ENCODE measurements at places on chromosomes 11 and 22.

- no peak for DNase-seq
Observed at GRCh38 chr11:44779736-44780520, 53.2 kb downstream of the TSPAN18 start.

DNA sequence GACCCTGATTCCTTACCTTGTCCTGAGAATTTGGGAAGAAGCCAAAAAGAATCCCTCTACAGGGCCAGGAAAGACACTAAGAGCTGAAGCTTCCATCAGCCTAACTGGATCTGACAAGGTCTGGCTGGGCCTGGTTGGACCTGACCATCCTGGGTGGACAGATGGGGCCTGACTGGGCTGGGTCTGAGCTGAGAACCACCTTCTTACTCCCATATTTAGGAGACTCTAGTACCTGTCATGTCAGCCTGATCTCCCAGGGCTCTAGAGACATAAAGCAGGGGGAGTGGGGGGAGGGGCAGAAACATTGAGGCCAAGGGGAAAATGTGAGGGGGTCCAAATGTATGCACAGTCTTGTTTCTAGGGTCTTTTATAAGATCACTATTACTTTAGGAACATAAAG is 129.9 kb downstream of the BUD13 start:
- DNase-seq: no peak

- peak; percentile 72 for DNase-seq
Observed at GRCh38 chr11:93236741-93237675, 39.2 kb upstream of the SLC36A4 start.

- DNase-seq: no peak
Observed at GRCh38 chr11:119320240-119320775, 3.4 kb upstream of the MCAM start.

GRCh38 chr22:36306227-36306626 is 53.3 kb downstream of the APOL1 start:
- DNase-seq: no peak

GRCh38 chr22:45551310-45552016 is 48.8 kb downstream of the FBLN1 start:
- DNase-seq: no peak

- no peak for DNase-seq
Observed at GRCh38 chr11:12402691-12403120, 25.3 kb downstream of the PARVA start.

GRCh38 chr11:17730608-17731462 is 3.7 kb upstream of the KCNC1 start:
- peak; percentile 78 for DNase-seq

DNA sequence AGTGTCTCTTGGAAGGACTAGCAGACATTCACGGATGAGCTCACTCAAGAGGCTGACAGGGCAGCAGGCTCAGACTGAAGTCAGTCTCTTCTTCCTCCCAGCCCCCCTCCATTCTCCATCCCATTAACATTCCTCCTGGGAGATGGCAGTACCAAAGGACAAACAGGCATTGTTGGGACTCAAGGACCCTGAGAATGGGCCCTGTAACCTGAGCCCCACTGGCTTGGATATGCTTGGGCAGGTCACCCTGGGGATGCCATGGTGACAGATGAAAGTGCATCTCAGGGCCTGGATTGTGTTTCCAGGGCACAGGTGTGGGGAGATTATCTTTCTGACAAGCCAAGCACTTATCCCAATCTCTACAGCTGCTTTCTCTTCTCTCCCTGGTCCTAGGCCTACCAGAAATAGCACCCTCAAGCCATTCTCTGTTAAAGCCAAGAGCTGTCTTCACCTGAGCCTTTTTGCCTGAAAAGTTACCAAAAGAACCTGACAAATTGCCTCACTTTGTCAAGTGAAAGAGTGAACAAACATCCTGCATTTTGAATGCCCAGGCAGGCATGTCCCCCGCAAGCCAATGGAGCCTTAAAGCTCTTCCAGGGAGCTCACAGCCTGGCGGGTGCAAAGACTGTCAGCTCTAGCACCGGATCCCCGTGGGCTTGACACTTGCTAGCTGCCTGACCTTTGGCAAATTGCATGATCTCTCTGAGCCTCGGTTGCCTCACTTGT is 366.0 kb upstream of the NARS2 start:
- DNase-seq: no peak
